ENCODE measurements at places on chromosomes 11 and 22.

- no peak for DNase-seq
Observed at GRCh38 chr11:102166175-102167064, 56.2 kb downstream of the YAP1 start.

GRCh38 chr11:97290464-97291041, 900.7 kb downstream of the JRKL start:
- DNase-seq = no peak

DNA sequence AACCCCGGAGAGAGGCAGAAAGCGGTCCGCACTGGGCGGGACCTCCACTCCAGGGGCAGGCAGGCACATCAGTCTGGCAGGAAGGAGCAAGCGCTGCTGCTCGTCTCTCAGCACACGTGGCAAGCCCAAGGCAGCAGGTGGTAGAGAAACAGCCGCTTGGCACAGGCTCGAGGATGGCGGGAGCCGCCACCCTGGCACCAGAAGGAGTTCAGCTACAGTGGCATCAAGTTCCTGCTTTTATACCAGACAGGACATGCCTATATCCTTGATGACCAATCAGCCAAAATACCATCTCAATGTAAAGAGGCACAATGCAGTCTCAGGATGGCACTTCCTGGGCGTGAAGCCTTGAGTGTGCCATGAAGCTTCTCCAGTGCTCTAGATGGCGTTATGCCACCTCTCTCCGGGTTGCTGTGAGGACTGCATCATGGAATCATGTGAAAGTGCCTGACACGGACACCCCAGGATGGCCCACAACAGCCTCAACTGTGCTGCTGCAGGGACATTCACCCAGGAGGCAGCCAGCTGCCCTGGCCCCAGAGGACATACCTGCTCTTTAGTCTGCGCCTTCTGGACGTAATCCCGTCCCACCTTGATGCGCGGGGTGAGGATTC, 64.8 kb downstream of the APOL1 start:
- DNase-seq = no peak

- no peak for DNase-seq
Observed at GRCh38 chr11:46381048-46381818, at the start of gene MDK. TSS of gene MDK (plus strand) at chr11:46381669. CDS start at chr11:46382058, 389 bp downstream.

- DNase-seq = peak; percentile 41
Observed at GRCh38 chr11:67600324-67601029, 6.3 kb upstream of the NDUFV1 start.

DNA sequence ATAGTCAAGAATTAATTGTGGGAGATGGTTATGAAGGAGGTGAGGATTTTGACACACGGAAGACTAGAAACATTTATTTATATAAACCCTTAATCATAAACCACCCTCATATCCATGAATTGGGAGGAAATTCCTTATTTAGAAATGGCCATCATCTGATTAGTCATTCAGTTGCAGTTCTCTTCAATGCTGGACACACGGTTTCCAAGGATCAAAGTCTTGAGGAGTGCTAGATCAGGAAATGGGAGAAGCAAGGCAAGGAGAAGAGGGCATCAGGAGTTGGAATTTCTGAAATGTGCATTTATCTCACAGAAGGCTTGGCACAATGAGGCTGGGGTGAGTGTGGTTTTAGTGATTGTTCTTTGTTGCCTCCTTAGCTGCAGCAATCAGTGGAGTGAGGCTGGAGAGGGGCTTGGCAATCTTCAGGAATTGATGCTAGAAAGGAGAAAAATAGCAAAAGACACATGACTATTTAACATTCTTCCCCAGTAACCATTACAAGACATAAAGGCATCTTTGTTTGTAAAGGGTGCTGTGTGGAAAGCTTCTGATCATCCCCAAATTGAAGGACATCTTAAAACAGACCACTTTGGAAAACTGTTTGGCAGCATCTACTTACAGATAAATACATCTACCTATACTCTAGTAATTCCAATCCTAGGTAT, 21.6 kb upstream of the GDPD4 start:
- DNase-seq = no peak

- DNase-seq = peak; percentile 35
Observed at GRCh38 chr11:7600205-7600775, 73.0 kb downstream of the CYB5R2 start.

DNA sequence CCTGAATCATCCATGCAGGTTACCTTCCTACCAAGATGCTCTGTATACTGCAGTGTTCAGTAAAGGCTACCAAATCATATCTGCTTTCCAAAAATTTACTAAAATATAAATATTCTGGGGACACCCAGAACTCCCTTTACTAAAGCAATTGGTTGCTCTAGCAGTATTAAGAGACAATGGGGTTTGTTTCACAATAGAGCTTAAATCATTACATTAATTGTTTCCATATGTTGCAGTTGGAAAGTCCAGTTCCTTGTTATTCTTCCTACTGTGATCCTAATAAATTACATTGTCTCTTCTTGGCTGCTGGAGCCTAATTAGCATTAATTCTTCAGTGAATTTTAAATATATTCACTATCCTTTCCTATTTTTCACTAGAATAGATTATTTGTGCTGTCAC, 316.0 kb upstream of the MTNR1B start:
- no peak for DNase-seq

- no peak for DNase-seq
Observed at GRCh38 chr11:134181707-134182106, 42.1 kb downstream of the NCAPD3 start.

GRCh38 chr11:92501066-92501739, 276.6 kb downstream of the FAT3 start:
- DNase-seq = no peak

DNA sequence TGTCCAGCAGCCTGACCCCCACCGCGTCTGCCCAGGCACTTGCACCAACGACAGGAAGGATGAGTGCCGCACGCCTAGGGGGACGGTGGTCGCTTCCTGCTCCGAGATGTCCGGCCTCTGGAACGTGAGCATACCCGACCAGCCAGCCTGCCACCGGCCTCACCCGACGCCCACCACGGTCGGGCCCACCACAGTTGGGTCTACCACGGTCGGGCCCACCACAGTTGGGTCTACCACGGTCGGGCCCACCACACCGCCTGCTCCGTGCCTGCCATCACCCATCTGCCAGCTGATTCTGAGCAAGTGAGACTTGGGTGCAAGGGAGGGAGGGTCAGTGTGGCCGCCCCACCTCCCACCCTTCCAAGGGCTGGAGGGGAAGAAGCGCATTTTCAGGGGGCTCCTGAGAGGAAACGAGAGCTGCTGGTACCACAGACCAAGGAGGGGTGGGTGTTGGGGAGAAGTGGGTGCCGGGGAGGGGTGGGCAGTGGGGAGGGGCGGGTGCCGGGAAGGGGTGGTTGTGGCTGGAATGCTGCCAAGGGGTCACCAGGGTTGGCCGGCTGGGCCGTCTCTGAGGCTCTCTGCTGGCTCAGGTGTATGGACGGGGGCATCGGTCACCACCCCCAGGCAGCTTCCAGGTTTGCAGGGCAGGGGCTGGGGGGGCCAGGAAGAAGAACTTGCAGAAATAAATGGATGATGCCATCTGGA, 27.7 kb upstream of the MUC5B start:
- DNase-seq = no peak

GRCh38 chr11:2777386-2777785, 77.6 kb upstream of the KCNQ1OT1 start:
- DNase-seq = no peak

GRCh38 chr11:69489746-69490365, 8.4 kb downstream of the LINC01488 start:
- no peak for DNase-seq

DNA sequence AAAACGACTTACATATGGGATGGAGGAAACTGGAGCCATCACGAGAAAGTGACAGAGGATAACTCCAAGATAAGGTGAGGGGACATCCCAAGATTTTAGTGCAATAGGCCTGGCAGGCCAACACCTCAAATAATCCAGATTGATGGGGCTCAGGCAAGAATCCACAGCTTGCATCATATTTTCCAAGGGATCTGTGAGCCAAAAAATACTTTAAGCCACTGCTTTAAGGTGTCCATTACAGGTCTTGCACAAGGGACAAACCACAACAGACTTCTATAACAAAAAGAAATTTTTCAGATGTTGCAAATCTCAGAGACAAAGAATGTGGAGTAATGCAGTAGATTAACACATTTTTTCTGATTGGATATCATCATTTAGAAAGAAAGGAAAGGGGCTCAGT, 45.6 kb downstream of the DENND5A start:
- DNase-seq = peak; percentile 42

DNA sequence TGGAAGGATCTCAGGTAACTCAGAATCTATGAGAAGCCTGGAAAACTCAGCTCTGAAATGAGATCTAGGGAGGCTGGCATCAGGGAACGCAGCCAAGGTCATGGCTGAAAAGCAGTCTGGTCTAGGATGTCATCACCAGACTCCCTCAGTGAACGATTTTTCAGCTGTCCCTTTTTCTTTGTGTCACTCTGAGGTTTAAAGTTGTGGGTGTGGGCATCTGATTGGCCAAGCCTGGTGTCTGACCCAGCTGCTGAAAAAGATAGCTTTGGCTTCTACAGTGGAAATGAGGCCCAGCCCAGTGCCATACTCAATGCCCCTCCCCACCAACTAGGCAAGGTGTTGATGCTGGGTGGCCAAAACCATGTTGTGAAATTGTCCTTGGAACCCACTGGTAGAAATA, 14.5 kb downstream of the RPS3 start:
- no peak for DNase-seq

DNA sequence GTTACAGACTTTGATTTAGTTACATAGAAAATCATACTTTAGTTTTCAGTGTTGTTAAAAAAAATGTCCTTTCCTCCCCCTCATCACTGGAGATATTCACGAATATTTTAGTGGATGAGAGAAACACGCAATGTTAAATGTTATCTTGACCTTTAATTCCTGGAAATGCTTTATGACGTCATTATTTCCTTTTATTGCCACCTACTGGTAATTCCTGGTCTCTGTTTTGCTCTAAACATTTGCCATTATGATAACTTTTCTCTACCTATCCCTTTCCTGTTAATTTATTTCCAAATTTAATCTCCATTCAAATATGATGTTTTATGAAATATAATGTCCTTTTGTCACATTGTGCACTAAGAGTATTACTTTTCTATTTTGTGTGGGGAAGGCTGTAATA, 770.6 kb downstream of the FAM181B start:
- DNase-seq = peak; percentile 20

DNA sequence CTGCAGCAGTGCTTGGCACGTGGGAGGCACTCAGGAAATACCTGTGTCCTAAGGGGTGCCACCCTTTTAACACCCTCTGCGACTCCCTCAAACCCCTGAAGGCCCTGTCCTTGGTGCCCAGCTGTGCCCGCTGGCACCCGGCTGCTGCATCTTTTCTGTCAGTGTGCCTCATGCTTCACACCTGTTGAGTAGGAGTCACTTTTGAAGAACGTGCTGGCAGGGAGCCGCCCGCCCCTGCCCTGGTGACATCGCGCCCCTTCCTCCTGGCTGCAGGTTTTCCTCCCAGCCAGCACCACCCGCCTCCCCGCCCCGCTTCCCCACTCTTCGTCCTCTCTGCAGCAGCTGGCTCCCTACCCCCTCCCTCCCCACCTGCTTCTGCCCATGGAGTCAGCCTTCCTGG, 17.8 kb downstream of the FRMD8 start:
- no peak for DNase-seq

DNA sequence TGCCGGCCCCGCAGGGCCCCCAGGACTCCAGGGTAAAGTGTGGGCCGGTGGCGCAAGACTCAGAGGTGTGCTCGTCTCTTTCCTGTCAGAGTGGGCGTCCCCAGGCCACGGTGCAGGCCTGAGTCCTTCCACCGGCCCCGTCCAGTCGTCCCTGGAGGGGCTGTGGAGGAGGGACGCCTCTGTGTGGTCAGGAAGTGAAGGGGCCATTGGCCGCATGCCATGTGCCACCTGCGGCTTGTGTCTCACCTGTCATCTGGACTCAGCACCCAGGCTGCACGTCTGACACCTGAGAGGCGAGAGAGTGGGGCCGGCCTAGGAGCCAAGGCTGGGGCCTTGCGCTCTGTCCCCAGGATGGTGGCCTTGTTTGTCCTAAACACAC, 25.2 kb downstream of the MUC6 start:
- no peak for DNase-seq

DNA sequence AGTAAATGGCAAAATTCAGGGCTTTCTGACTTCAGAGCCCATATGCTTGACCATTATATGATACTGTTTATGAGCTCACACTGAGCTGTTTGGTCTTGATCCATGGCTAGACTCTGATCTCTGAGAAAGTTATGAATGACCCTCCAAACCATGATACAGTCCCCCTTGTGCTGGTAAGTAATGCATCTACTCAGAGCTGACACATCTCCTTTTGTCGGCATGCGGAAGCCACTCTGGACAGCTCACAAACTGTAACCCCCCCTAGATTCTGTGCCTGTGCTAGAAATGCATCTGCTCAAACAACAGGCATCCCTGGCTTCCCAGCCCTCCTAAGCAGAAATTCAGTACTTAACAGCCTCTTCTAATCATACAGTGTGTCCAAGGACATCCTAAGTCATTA, 150.8 kb upstream of the RAG2 start:
- DNase-seq = no peak

- no peak for DNase-seq
Observed at GRCh38 chr11:65445604-65446445, 23.2 kb downstream of the NEAT1 start.

DNA sequence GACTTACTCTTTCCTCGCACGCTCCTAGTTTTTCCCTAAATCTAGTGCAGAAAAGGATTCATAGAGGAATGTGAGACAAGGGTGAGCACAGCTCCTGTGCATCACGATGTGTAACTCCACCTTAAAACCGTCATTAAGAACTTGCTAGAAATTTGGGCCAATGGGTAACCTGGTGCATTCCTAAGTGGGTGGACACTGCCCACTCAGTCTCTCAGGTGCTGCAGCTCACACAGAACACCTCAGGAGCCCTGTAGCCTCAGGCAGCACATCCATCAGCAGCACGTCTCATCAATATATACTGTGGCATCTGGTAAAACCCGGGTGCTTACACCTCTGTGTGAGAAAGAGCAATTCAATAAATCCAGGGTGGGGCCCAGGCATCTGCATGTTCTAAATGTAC, 12.4 kb downstream of the POU2AF3 start:
- no peak for DNase-seq

DNA sequence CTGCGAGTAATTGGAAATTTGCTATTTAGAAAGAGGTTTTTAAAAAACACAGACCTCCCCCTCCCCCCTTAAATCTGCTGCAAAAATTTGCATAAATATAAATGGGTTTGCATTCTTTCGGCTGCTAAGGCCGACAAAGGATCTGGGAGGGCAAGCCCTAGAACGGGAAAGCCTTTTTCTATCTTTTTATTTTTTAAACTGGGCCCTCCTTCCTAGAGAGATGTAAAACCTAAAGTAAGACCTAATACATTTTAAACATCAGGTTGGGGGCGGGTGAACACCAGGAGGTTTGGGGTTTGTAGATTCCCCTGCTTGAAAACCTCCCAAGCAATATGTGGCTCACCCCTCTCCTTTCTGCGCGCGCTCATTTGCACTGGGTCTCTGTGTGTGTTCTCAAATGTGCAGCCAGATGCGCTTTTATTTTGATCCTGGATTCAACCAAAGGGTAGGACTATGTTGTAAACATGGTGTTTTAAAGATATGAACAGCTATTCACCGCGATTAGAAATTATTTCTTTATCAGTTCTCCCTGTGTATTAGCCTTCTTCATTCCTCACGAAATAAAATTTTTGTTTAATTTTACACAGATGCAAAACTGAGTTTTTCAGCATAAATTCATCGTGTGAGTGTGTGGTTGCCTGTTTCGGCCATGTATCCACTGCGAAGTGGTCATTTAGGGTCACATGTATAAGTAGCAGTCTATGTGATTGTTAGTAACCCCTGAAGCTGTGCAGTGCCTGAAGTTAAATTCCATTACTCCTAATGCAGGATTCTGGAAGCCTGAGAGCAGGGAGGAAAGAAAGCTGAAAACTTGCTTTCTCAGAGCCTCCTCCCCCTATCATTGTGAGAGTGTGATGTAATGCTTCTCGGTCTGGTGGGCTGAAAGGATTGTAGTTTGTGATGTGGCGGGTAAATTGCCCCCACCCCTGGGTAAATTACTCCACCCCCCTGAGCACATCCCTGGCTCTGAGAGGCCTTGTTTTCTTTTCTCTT, 988 bp downstream of the TNRC6B start:
- peak; percentile 15 for DNase-seq

All from AML-193 (cell line).